ENCODE measurements at places on chromosomes 3 and 15.

DNA sequence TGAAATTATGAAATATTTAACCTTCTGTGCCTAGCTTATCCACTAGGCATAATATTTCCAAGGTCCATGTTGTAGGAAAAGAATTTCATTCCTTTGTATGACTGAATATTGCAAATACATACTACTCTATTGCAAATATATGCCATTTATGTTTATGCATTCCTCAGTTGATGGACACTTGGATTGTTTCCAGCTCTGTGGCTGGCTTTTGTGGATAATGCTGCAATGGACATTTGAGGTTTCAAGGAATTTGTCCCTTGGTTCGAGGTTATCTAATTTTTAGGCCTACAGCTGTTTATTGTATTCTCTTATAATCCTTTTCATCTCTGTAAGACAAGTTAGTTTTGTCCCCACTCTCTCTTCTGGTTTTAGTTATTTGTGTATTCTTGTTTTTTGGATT is 7.7 kb upstream of the AADACL2 start:
- DNase-seq: no peak

DNA sequence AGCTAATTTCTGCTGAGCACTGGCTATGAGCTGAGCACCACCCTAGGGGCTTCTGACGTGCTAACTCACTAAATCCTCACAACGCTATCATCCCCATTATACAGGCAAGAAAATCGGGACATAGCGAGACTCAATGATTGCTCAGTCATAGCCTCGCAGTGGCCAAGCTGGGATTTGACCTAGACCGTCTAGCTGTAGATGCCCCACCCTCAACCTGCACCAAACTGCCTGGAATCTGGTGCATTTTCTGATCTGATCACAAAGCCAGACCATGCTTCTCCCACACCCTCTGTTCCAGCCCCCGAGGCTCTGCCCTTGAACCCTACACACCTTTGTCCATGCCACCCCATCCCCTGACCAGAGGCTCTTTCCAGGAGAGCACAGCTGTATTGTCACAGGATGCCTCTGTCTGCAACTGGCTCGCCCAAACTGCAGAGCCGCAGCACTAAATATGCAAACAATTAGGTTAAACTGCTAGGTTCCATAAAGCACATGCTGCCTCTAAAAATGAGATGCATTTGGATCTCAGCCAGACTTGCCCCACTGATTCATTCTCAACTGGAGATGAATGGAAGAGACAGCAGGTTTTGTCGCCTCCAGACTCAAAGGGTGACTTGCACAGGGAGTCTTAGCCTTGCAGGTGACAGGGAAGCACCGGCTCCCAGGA is 95.2 kb downstream of the NUP210 start:
- DNase-seq: no peak

GRCh38 chr3:119643528-119643927 is 16.9 kb downstream of the POPDC2 start:
- no peak for DNase-seq

GRCh38 chr3:193791041-193792032 is 198.3 kb downstream of the OPA1 start:
- no peak for DNase-seq

DNA sequence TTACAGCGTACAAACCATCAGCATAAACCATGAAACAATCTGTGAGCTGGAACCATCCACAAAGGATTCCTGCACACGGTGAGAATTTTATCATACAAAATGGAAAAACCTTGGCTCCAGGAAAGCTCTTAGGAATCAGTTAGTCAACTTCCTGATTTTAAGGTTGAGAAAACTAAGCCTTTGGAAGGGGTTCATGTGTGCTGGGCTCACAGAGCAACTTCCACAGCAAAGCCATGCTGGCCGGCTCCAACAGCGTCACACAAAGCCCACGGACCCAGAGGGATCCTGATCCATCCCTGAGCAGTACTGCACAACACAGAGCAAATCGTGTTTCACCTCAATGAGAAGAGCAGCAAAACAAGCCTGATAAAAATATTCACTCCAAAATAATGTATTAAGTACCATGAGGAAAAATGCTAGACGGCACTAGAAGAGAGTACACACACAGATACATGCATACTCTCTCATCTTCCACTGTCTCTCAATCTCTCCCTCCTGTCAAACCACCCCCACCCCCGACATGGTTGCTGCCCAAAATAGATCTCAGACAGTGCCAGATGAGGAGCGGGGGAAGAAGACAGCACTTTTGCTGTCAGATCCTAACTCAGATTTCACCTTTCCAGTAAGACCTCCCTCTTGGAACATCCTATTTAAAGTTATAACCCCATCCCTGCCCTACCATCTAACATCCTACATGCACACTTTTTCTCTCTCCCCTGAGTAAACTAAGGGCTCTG is 58.6 kb downstream of the MB21D2 start:
- no peak for DNase-seq

DNA sequence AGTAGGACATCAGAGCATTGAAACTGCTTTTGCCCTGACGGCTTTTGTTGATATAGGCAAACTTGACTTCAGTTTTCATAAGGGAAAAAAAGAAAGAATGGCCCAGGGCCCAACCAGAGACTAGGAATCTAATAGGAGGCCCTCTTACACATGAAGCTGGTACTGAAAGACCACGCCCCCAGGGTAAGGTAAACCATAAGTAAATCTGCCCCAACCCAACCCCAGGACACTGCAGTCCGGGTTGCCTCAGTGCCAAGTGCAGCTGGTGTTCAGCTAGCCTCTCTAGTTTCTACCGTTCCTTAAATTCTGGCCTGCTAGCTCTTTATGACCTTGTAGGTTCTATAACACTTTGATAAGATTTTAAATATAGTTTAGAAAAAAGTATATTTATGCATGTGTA is 136.7 kb downstream of the AQP9 start:
- no peak for DNase-seq

DNA sequence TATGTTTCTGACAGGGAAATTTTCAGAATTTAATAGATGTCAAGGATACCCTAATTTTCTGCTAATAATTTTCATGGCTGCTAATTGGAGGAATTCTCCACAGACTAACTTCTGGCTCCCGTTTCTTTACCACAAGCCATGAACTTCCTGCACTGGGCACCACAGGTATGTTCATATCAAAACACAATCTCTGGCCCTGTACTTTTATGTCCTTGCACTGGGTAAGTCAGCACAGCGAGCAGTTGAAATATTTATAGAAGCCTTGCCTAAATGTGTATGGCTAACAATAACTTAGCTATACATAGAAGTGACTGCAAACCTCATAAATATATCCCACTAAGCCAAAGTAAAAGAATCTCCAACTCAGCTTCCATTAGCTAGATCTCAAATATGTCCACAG is 246.9 kb downstream of the ZIC1 start:
- no peak for DNase-seq

GRCh38 chr3:151387432-151387831 is 2.9 kb upstream of the P2RY12 start:
- DNase-seq: no peak
